ENCODE measurements at places on chromosomes 5 and 9.

DNA sequence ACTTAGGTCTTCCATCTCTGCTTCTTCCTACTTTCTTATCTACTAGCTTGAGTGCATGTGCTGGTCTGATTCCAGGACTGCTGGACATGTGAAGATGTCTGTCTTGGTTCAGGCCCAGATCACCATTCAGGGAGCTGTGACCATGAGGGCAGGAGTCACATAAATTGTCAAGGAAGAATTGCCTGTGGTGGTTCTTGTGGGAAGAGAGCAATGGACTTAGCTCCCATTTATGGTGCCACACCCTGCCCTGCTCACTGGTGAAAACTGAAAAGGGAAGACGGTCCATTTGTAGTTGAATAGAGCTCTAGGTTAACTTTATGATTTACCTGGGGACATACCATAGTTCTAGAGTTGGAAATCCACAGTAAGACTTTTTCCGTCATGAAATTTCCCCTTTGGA is 244.3 kb upstream of the ZNF608 start:
- DNase-seq = no peak

DNA sequence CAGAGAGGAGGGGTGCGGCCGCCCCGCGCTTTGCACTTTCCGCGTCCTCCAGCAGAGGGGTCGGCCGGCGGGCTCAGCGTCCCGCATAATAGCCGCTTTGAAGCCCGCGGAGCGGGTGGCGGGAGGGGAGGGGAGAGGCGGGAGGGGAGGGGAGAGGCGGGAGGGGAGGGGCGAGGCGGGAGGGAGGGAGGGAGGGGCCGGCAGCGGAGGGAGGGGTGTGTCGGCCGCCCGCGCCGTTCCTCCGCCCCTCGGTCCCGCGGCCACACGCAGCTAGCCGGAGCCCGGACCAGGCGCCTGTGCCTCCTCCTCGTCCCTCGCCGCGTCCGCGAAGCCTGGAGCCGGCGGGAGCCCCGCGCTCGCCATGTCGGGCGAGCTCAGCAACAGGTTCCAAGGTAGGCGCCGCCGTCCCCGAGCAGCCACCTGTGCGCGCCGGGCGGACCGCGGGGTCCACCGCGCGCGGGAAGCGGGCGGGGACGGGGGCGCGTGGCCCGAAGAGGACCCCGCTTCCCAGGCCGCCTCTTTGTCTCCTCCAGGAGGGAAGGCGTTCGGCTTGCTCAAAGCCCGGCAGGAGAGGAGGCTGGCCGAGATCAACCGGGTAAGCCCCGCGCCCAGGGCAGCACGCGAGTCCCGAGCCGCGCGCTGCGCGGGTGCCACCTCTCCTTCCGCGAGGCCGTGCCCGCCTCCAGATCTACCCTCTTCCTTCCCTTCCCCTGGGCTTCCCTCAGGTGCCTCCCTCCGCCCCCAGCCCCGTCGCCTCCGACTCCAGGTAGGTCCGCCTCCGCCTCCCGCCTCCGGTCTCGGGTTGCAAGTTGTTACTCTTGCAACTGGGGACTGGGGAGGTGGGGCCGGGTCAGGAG is at the start of gene AIF1L:
AIF1L (plus strand) TSS at position 263 of the 857 bp plus-strand sequence; CDS start at position 362, 99 bp downstream.
- no peak for DNase-seq

DNA sequence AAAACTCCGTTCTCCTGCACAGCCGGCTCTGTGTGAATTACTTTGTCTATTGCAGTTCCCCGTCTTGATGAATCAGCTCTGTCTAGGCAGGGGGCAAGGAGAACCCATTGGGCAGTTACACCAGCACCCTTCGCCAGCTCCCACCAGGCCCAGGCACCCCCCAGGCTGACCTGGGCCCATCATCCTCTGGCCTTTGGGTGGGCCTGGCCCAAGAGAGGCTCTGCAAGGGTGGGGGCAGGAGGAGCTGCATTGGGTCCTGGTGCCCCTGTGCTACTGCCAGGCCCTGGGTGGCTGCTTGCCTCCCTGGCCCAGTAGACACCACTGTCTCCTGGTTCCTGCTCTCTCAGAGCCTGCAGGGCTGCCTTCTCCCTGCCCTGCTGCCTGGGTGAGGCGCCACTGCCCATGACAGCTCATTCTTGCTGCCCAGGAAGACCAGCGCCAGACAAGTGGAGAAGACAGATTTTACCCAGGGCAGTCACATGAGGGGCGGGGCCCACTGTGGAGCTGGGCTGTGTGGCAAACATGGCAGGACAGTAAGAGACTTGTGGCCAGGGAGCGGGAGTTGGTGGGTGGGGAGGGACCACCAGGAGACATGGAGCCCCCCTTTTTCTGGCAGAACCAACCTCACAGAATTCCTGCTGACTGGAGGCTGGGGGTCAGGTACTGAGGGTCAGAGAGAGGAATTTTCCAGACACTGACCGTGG is 67.2 kb downstream of the MRPL36 start:
- DNase-seq = no peak

- no peak for DNase-seq
These were observed 6.5 kb downstream of the LURAP1L start for GRCh38 chr9:12781226-12781733.

DNA sequence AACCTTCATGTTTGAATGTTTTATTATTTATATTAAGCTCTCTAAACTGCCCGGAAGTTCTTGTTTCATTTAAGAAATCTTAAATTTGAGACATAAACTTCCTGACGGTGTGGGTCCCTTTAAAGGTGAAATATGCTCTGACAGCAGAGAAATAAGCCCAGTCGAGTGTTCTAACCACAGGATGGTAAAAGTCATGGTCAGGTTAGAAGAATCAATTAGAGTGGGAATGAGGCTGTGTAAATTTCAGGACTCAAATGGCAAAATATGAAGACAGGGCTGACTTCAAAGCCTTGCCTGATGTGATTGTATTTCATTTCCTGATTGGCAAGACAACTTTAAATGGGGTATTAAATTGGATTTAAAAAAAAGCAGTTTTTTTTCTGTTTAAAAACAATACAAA is 432.9 kb upstream of the BRINP1 start:
- no peak for DNase-seq

DNA sequence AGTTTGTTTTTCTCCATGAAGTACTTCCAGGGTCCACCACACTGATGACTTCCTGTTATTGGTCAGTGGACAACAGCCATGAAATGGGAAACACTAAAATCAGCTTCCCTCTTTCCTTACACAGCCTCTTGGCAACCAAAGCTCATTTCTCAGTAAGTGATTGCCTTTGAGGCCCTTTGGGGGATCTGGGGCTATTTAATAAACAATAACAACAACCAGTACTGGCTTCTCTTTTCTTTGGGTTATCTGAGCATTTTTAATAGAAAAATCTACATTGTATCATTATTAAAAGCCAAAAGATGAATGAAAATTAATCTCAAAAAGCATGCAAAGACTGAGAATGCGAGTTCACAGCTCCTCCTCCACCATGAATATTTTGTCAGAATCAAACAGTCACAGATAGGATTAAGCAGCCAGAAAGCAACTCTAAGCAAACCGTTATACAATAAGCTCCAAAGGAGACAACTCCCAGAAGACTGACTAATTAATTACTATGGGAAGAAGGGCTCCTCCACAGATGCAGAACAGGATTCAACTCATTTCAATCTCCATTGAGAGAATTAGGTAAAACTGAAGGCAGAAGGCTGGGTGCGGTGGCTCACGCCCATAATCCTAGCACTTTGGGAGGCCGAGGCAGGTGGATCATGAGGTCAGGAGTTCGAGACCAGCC is 68.3 kb downstream of the SERINC5 start:
- no peak for DNase-seq

GRCh38 chr5:166279828-166280227 is 2011.6 kb upstream of the WWC1 start:
- no peak for DNase-seq

GRCh38 chr5:5278201-5278814 is 138.2 kb downstream of the ADAMTS16 start:
- DNase-seq = no peak

DNA sequence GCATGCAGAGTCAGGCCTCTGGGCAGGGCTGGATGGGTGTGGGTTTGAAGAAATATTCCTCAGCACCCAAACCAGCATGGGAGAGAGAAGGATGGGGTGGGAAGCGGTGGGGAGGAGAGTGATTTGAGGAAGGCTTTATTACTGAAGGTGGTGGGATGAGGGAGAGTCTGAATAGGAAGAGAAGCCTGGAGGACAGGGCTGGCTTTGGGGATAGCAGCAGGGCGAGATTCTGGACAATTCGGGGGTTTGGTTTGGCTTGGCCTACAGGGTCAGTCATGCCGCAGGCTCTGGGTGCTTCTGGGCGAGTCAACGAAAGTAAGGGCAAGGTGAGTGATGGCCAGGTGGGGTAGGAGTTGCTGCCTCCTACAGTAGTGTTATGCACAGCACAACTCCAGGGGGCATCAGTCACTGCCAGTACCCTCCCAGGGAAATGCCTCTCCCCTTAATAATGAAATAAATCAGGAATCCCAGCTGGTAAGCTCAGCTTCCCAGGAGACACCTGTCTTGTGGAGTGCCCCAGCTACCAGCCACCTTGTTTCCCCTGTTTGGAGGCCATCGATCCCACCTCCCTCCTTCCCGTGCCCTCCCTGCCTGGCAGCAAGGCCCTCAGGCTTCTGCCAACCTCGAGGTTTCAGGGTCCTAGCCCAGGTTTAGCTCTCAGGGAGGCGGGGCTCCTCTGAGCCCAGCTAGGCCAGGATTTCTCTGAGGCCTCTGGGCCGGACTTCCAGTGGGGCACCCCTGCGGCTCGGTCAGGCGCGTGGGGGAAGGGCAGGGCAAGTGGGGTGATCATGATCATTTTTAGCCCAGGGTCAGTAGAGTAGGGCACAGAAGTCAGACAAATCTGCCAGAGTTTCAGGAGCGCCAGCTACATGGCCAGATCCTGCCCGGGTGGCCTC is 741 bp upstream of the NKX2-5 start:
- DNase-seq = no peak

- no peak for DNase-seq
These were observed 1930.5 kb downstream of the EFNA5 start for GRCh38 chr5:105740242-105740641.

GRCh38 chr9:5920860-5921328 is 30.2 kb downstream of the MLANA start:
- DNase-seq = no peak

GRCh38 chr5:112202694-112203093 is 216.4 kb downstream of the EPB41L4A start:
- no peak for DNase-seq

GRCh38 chr9:126563556-126563955 is 50.2 kb upstream of the LMX1B start:
- DNase-seq = no peak

DNA sequence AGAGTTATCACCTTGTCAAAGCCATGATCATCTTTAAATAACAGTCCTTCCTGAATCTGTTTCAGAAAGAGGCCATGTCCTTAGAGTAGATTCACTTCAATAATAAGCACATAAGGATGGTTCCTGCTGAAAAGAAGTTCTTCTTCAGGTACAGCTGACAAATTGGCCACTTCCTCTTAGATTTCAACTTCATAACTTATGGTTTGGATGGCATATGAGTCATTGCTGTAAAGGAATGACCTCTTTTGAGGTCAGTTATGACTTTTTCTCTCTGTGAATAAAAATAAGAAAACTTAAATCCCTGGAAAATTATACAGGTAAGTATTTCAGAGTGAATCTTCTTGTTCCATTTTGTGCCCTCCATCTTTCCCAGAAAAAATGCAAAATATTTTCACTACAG is 555.3 kb upstream of the ZNF462 start:
- no peak for DNase-seq

DNA sequence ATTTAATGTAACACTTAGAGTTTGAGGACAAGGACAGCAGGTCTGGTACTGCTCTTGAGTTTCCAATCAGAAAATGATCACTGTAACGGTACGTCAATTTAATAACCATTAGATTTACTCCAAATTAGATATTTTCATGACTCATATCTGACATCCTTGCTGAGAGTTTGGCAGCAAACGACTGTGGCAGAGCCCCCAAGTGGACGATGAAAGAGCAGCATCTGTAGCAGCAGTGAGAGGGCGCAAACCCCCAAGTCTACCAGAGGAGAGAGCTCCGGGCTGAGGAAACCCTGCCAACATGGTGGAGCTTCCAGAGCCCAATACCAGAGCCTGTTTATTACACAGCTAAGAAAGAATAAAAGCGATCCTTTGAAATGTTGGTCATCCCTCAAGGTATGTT is 73.2 kb upstream of the EPB41L4A start:
- no peak for DNase-seq

DNA sequence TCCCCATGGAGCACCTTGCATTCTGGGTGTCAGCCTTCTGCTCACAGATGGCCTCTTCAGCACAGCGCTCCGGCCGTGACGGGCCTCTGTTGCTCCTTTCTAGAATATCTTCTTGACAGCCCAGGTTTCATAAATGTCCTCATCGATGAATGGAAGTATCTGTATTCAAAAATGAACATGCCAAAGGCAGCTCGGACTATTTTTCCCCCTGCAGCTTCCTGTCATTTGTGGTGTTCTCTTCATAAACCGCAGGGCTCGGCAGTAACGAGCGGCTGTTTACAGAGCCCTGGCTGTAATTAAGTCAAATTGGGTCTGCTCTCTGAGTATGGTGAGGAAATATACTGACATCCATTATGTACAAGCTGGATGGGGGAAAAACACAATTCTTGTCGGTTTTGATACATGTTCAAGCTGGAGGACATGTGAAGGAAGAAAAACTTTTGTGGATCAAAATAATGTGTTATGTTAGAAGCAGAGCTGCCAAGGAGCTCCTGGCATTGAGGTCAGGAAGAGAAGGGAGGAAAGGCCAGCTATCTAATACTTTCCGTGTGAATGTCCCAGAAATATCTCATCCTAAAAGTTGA is 154.1 kb upstream of the CD180 start:
- DNase-seq = peak; percentile 49

DNA sequence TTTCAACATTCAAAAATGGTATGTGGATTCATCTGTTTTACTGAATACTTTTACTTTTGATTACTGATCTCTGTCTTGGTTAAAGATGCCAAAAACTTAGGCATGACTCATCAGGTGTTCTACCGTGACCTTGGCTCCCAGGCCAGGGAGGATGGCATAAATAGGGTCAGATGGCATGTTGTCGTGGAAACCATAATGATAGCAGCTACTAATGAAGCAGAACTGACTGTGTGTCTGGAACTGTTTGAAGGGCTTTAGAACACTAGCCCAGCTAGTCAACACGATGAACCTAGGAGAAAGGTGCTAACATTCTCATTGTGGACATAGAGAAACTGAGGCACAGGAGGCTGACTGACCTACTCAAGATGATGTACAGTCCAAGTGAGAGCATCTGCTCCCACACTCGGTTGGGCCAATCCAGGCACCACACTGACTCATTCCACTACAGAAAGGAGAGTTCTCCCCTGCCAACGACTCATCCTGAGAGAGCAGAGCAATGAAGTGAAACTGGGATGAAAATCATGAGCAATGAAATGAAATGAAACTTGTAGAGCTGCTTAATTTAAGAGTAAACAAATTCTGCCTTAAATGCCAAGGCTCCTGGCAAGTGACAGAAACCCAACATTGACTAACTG is 116.0 kb downstream of the TENT4A start:
- DNase-seq = no peak

DNA sequence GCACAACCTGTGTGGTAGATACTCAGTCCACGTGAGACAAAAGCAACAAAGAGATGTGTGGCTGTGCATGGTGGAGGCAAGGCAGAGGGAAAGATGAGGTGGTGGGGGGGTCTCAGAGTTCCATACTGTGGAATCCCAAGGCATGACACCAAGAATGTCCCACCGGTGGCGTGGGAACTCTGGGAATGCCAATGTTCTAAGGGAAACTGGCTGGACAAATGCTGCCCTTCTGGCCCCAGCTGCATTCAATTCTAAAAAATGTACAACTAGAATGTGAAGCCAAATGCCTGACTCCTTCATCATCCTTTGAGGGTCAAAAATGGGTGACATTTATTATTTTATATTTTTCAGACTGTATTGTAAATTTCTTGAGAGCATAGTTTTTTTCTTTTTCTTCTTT is 58.2 kb upstream of the EQTN start:
- no peak for DNase-seq

GRCh38 chr9:121285835-121286687 is 18.1 kb downstream of the GSN start:
- DNase-seq = no peak
